ENCODE measurements at places on chromosomes 5 and 9. TPM values are rescaled to one million over a fixed set of nuclear protein-coding genes. Genes with fewer than 3 reads are reported as not detected.
A peak's percentile ranks its signal among the peaks of the same experiment; 100 is the strongest.

Gene SOWAHA
- total RNA-seq = 0.10 TPM

Gene ZNF354C
- total RNA-seq = 16.3 TPM

DNA sequence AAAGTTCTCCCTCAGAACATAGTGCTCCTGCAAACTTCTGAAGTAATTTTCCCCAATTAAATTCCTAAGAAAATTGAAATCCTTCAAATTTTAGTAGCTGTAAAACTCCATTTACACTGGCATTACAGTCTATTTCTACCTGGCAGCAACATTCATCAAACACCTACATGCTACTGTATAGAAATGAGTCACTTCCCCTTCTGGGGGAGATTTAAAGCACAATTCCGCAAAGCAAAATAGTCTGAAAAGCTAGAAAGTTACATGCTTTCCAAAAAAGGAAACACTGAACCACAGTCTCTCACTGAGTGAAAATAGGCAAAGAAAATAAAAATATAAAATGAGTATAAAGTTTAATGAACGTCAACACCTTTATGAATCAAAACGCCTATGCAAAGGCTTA, 43.3 kb downstream of the MCTP1 start:
- no peak for DNase-seq

- DNase-seq = no peak
Measured at GRCh38 chr5:157273131-157273556, 7.2 kb downstream of the CYFIP2 start.

DNA sequence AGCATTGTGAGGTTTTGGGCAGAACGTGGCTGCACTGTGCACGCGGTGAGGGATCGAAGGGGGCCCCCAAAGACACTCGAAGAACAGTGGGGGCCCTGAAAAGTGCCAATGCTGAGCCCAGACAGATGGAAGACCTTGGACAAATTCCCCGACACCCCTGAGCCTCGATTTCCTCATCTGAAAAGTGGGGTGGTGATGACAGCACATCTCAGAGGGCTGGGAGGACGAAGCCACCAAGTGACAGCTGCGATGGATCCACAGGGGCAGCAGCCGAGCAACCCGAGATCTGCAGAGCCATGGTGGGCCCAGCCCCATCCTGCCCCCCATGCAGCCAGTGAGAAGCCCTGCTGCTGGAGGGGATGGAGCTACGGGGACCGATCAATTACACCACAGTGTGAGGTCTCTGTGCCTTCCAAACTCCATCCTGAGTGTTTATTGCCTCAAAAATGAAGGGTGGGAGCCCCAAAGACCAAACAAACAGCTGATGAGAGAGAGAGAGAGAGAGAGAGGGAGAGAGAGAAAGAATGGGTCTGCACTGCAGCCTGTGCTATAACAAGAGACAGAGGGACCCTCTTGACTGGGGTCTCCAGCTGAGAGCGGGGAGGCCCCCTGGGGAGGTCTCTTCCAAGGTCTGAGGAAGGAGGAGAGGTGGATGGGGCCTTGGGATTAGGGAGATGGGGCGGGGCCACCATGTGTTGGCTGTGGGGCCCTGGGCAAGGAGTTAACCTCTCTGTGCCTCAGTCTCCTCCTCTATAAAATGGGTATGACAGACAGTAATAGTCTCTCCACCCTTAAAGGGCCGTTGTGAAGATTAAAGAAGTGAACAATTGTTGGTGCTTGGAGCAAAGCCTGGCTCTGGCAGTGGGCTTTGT, 134.4 kb upstream of the IER5L start:
- no peak for DNase-seq

DNA sequence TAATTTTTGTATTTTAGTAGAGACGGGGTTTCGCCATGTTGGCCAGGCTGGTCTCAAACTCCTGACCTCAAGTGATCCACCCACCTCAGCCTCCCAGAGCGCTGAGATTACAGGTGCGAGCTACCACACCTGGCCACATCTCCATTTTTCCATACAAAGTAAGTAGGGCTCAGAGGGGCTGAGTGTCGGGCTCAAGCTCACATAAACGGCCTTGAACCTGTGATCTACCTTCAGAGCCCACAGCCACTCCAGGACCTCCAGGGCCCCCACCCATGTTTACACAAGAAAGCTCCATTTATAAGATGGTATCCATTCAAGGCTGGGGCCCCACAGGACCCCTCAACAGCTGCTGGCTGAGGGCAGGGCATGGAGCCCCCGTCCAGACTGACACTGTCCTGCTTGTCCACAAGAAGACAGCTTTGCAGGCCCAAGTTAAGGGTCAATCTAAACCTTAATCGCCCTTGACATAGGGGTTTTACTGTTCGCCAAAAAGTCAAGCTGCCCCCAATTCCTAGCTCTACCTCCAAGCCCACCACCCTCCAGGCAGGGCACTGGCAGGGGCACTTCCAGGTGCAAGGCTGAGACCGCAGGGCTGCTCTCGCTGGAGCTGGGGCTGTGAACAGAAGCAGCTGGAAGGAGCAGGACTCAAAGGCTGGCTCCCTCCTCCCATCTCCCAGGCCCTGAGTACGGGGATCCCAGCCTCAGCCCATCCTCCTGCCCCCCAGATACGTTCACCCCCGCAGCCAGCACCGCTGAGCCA, 18.9 kb downstream of the FAM78A start:
- DNase-seq = no peak

- DNase-seq = no peak
Measured at GRCh38 chr9:107378006-107378405, 94.9 kb downstream of the RAD23B start.

Gene SV2C
- total RNA-seq = 0.31 TPM

- no peak for DNase-seq
Measured at GRCh38 chr9:68668127-68668526, 36.9 kb upstream of the PIP5K1B start.

DNA sequence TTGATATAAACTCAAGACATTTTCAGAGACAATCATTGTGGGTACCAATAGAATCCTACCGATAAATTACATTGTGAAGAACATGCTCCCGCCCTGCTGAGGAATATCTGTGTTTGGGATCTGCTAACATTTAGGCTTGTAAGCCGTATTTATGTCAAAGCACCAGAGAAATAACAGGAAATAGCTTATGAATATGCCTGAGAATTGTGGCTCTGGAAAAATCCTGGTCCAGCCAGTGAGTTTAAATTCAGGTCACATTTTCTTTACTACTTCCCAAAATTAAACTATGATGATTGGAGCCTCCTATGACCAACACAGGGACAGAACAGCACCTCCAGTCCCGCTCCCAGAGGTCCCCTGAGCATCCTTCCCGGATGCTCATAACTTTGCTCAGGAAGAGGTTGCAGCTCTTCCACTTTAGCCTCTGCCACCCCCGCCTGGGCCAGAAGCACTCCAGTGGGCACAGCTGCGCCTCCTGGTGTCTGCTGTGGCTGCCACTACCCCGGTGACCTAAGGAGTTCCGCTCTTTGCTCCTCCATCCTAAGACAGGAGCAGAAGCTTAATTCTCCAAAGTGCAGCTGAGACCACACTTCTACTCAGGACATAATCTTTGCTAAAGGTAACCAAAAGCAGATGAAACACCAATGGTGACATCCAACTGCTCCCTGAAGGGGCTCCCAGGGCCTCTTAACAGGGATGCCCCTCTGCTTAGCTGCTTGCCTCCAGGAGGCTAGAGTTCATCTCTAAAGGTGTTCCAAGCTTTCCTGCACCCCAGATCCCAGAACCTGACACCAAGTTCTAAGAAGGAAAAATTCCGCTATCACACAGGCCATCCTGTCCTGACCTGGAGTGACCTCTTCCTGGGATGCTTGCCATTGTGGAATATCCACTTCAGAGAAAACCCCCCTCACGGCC, 58.8 kb downstream of the SLC1A1 start:
- DNase-seq = peak; percentile 17

Gene NME5
- total RNA-seq = 1.4 TPM

DNA sequence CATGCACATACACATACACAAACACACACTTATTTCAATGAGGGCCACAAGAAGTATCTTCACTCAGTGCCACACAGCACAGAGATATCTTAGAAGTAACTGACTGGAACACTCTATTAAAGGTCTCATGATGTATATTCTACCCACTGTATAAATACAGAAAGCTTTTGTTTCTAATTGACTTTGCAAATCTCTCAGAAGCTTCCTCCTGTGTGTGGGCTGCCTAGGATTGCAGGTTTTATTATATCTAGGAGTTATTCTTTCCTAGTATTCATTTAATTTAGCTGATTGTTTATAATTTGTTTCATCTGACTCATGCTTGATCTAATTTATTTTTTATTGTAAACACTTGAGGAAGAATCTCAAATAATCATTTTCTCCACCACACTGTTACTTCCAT, 262.4 kb upstream of the ACTBL2 start:
- DNase-seq = no peak

Gene TUSC1
- 20.7 TPM for total RNA-seq

DNA sequence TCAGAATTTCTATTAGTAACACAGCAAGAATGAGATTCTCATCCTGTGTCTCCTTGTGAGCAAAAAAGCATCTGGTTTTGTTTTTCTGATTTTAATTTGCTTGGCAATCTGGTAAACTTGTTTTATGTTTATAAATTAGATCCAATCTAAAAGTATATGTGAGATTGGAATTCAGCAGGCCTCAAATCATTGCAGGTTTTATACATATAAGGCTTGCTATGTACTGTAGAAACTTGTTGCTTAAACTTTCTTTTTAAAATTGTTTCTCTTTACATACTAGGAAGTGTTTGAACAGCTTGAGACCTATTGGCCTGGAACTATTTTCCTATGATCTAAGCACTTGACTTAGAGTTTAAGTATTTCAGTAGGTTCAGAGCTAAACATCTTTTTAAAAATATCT, 1037.8 kb downstream of the NR2F1-AS1 start:
- no peak for DNase-seq

DNA sequence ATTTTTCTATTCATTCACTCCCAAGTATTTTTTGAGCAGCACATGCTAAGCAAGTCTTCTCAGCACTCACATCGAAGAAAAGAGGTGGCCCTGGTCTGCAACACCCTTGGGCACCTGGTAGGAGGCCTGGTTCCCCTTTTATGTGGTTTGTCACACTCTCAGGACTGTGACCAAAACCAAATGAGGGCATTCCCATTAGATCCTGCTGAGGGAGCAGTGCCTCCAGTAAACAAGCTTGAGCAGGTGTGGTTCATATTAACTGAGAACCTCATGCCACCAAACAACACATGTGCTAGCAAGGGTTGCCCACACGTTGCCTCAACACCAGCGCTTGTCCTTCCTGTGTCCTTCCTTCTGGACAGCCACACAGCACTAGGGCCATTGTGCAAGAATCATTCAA, 26.9 kb upstream of the SYK start:
- DNase-seq = no peak

- peak; percentile 6 for DNase-seq
Measured at GRCh38 chr5:62900976-62901375, 322.4 kb downstream of the LRRC70 start.

DNA sequence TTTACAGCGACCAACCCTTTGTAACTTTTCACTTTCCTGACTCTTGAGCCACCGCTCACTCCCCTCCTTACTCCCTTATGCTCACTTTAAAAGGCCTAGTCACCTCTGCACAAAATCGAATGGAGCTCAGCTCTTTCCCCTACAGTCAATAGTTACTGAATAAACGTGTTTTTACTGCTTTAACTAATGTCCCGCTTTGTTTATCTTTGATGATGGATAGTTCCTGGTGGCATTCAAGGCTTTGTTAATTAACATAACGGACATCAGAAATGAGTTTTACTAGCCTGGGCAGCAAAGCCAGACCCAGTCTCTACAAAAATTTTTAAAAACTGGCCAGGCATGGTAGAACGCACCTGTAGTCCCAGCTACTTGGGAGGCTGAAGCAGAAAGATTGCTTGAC, 5.0 kb downstream of the SERINC5 start:
- no peak for DNase-seq

- no peak for DNase-seq
Measured at GRCh38 chr5:134521841-134522240, 3.6 kb upstream of the JADE2 start.

DNA sequence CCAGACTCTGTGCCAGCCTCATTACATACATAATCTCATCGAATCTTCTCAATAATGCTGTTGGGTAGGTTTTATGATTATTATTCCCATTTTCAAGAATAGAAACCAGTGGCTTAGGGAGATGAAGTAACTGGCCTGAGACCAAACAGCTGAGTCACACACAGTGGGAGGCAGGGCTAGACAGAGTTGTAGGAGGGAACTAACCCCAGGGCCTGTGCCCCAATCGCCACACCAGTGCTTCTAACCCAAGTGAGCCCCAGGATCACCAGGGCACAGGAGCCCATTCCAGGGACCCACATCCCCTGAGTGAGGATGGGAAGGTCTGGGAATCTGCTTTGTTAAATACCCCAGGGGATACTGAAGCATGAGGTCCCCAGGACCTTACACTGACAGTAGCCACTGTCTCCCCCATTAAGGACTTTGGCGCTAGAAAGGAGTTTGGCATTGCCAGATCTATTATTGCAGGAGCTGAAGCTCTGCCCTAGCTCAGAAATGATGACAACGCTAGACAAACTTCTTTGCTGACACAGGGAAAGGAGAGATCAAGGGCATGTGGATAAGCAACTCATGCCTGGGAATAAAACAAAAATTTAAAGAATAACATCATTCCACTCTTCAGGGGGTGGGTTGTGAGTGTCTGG, 63.8 kb upstream of the PPARGC1B start:
- no peak for DNase-seq

GRCh38 chr9:107375651-107376369, 92.7 kb downstream of the RAD23B start:
- DNase-seq = no peak

DNA sequence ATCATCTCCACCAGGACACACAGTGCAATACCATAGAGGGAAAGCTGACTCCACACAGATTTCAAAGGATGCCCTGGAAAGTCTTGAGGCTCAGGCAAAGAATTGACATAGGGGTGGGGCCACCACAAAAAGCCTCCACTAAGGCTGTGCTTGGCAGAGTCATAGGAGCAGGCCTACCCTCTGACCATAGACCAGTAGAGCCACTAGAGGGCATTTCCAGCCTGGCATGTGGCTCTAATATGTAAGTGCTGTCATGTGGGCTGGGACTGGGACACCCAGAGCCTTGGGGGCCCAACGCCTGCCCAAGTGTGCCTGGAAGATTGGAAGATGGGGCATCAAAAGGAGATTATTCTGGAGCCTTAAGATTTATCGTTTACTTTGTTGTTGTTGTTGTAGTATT, 726.0 kb downstream of the DNAH5 start:
- no peak for DNase-seq

GRCh38 chr5:170363671-170364070, 25.5 kb downstream of the KCNMB1 start:
- DNase-seq = no peak

DNA sequence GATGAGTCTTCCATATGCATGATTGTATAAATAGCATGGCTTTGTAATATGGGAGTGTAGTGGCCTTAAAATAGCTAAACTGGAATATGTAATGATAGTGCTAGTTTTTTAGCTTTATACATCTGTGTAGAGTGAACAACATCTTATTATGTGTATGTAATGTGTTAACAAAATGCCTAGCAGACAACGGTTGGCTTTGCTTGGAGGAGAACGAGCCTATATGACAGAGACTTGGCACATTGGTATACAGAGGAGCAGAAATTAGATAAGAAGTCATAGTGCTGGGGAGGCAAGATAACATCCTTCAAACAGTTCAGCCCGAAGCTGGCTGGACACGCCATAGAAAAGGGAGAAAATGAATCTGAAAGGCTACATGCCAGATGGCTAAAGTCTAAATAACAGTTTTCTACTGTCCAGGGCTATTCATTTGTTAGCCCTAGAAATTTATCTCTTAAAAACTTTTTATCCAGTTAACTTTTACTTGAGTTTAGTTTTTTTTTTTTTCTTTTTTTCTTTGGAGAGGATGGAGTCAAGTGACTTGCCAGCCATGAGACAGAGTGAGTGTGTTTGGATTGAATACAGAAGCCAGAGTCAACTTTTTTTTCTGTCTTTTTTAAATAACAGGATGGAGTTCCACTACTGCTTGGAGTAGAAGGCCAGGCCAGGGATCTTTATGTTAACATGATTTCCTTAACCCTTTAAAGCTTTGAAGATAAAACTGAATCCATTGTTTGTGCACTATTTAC, 214.4 kb upstream of the ACTBL2 start:
- no peak for DNase-seq

Data from tongue (tissue), 3 donors.